ENCODE measurements at places on chromosomes 13 and 19.
A peak's percentile ranks its signal among the peaks of the same experiment; 100 is the strongest.

GRCh38 chr19:2600914-2601870 is 101.3 kb downstream of the GNG7 start:
- no peak for DNase-seq

DNA sequence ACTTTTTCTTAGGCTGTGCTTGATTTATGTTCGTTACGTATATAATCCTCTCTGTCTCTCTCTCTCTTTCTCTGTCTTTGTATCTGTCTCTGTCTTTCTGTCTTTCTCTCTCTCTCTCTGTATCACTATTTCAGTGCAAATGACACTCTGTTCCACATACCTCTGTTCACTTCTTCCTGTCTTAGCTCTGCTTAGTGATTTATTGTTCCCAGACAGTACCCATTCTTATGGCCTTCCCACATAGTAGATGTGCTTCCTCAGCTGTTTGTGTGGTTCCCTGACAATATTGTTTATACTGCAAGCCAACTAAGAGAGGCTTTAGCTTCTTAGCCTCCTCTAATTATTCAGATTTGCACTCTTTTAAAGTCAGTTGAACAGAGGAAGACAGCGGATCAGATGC is 1244.2 kb downstream of the DIAPH3 start:
- no peak for DNase-seq

DNA sequence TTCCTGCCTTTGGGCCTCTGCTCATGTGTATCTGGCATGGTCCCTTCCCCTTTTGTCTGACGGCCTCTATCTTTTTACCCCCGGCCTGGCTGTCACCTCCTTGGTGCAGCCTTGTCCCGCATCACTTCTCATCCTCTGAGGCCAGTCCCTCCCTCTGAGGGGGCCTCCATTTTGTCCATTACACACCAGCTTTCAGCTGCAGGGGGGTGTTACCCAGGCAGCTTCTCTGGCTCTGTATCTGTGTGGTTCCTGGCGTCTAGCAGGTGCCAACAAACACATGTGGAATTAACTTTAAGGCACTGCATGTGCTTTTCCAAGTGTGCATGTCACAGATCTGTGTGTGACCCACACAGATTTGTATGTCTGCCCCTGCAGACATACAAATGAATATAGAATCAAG is 52.4 kb downstream of the LYL1 start:
- DNase-seq = no peak

GRCh38 chr19:54558339-54558738 is 15.3 kb upstream of the LILRA2 start:
- no peak for DNase-seq

DNA sequence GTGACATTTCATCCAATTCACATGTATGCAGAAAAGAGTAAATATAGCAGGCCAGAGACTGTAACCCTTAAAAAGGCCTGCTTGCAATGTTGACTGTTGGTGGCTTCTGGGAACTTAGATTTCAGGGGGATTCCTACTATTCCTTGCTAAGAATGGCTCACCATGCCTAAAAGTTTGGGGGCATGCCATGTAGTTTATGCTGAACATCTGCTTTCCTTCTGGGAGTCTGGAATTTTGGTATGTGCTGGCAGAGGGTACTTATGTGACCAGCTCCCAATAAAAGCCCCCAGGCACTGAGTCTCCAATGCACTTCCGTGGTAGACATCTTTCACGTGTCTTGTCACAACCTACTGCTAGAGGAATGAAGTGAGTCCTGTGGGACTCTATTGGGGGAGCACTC is 88.4 kb upstream of the PCDH8 start:
- no peak for DNase-seq

DNA sequence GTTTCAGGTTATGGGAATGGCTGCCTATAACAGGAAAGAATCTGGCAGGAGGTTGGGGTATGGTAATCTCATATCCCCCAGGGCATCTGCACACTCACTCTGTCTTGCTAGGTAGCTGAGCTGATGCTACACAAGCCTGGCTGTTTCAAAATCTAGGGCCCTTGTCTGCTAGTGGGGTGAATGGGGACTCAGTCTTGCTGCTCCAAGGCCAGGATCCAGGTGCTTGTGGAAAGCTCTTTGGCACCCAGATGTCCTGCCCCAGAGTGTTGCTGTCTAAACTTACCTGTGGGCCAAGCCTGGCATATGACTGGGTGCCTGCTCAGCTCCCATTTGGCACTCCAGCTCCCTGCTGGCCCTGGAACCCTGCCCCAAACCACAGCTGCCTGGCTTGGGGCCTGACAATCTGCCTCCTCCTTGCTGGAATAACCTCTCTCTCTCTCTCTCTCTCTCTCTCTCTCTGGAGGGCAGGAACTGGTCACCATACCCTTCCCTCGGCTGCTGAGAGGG is 158.1 kb upstream of the TSC22D1 start:
- DNase-seq = peak; percentile 25

GRCh38 chr19:50478901-50479715 is 2.5 kb upstream of the GARIN5A start:
- peak; percentile 21 for DNase-seq

- DNase-seq = no peak
Observed at GRCh38 chr19:1066251-1066747, 668 bp upstream of the ARHGAP45 start.

- DNase-seq = peak; percentile 44
Observed at GRCh38 chr13:26872525-26873385, 112.2 kb upstream of the GPR12 start.

DNA sequence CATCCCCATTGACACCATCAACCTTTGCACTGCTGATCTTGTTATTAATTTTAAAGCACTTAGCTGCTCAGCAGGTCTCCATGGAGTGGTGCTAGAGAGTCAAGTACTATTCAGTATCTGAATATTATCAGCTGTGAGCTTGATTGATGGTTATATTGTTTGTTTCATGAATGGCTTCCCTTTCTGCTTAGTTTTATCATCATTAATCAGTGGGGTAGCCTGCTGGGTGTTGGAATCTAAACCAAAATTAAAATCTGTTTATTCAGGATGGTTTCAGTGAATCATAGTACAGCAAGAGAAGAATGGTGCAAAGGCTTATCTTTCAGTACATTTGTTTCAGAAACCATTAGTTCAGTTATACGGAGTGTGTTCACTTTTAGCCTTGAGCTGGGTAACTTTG is 42.5 kb upstream of the SCEL start:
- peak; percentile 57 for DNase-seq

- DNase-seq = no peak
Observed at GRCh38 chr13:27403727-27404385, 20.6 kb upstream of the GTF3A start.

GRCh38 chr19:14814982-14815652 is 19.9 kb downstream of the OR7A5 start:
- no peak for DNase-seq

- no peak for DNase-seq
Observed at GRCh38 chr13:59340581-59340980, 823.1 kb downstream of the DIAPH3 start.

DNA sequence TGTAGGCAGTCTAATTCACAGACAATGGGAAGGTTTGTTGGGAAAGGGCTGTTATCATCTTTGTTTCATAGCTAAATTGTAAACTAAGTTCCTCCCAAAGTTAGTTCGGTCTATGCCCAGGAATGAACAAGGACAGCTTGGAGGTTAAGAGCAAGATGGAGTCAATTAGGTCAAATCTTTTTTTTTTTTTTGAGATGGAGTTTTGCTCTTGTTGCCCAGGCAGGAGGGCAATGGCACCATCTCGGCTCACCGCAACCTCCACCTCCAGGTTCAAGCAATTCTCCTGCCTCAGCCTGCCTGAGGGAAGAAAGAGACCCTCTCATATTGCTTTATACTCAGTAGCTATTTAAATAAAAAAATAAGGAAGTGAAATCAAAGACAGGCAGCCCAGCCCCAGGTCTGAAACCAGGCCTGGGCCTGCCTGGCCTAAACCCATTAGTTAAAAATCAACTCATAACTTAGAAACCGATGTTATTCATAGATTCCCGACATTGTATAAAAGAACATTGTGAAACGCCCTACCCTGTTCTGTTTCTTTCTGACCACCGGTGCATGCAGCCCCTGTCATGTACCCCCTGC is 297.4 kb upstream of the SGCG start:
- no peak for DNase-seq

DNA sequence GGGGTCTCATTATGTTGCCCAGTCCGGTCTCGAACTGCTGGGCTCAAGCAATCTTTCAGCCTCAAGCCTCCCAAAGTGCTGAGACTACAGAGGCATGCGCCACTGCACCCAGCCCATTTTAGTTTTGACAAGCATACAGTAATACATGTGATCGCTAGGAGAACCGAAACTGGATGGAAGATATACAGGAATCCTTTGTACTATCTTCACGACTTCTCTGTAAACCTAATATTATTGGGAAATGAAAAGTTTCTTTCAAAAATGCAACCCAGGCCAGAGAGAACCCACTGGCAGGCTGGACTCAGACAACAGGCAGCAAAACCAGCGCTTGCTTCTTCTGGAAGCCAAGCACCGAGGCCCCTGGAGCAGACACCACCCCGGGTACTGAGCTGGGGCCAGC is 9.4 kb downstream of the C19orf12 start:
- no peak for DNase-seq

GRCh38 chr19:58123354-58123753 is 25.3 kb upstream of the ZSCAN18 start:
- DNase-seq = peak; percentile 7

GRCh38 chr13:77329133-77329910 is 2.4 kb upstream of the MYCBP2 start:
- DNase-seq = peak; percentile 98

- no peak for DNase-seq
Observed at GRCh38 chr19:30692879-30693503, 320.8 kb downstream of the ZNF536 start.

DNA sequence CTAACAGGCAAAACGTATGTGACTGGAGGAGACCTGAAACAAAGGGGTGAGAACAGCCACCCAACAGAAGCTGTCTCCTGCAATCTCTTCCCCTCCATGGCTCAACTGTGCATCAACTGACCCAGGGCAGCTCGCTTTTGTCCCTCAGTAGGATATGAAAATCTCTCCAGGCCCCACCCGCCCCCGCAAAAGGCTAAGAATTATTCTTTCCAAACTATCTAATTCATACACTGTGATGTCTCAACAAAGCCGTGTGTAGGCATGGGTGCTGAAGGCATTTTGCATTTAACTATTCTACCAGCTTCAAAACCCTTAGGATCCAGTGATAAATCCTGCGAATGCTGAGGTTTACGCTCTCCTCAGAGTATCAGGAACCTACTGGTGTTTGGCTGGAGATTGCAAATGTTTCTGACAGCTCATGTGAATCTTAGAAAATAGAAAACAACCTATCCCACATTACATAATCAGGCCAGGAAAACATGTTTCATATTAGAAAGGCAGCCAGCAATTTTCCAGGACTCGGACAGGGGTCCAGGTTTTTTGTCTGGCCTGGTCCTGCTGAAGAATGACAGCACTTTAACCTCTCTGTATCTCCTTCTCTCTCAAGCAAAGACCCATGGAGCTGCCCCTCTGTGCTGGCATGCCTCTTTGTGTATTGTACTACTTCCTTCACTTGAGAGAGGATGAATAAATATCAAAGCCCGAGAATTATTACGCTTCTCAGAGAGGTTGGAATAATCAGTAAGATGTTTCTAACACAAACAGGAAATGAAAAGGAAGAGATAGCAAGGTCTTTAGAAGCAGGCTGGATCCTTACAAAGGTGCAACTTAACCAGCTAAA is 17.3 kb downstream of the DHRS12 start:
- no peak for DNase-seq

DNA sequence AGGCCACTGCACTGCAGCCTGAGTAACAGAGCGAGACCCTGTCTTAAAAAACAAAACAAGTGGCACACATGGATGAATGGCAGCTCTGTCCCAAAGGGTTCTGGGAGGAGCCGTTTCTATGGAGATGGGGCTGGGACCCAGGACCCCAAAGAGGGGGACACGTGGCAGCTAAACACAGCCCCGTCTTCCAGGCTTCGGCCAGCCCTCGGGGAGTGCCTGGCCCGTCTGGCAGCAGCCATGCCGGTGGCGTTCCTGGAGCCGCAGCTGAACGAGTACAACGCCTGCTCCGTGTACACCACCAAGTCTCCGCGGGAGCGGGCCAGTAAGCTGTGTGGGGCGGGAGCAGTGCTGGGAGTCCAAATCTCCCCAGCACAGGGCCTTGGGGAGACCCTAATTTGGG is 82.4 kb downstream of the RYR1 start:
- DNase-seq = no peak

- peak; percentile 36 for DNase-seq
Observed at GRCh38 chr13:50156561-50157127, 141.4 kb downstream of the KCNRG start.

GRCh38 chr19:17125728-17126677 is 50.4 kb downstream of the MYO9B start:
- peak; percentile 62 for DNase-seq

- no peak for DNase-seq
Observed at GRCh38 chr19:41421314-41421713, 5.9 kb downstream of the B3GNT8 start.

- DNase-seq = peak; percentile 75
Observed at GRCh38 chr13:40272776-40273139, 393.7 kb downstream of the FOXO1 start.

- peak; percentile 20 for DNase-seq
Observed at GRCh38 chr19:10766671-10767201, 48.9 kb downstream of the DNM2 start.

- DNase-seq = no peak
Observed at GRCh38 chr13:43545317-43545874, 241.4 kb downstream of the ENOX1 start.

GRCh38 chr19:30570194-30570593 is 198.0 kb downstream of the ZNF536 start:
- DNase-seq = no peak

DNA sequence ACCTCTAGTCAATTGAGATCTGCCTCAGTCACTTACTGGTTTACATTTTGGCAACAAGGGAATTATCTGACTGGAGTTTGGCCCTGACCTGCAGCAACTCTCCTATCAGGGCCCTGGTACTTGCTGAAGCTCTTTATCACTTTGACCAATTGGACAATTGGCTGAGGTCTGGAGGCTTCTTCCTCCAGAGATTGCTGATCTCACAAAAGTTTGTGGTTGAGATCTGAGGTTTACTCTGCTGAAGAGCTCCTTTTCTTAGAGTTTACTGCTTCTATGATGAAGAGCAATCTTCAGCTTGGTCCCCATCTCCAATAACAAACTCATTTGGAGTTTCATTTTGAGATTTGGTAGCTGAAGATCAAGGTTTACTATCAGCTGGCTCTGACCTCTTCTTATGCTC is 276.9 kb upstream of the SGCG start:
- DNase-seq = no peak

GRCh38 chr13:83065108-83065507 is 817.2 kb downstream of the SLITRK1 start:
- peak; percentile 88 for DNase-seq

DNA sequence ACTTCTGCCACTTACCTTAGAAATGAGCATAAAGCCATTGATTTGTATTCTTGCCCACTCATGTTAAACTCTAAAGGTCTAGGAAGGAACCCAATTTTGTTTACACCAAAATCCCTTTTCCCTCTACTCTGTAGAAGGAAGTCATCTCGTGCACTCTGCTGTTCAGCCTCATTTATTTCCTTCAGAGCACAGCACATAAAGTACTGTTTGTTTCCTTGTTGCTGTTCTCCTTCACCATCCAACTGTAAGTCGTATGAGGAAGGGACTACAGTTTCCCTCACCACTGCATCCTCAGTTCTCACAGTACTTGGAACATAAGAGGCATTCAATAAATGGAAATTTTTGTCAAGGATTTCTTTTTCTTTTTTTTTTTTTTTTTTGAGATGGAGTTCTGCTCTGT is 24.6 kb downstream of the CDADC1 start:
- DNase-seq = no peak

Measured in iris pigment epithelial cell (primary cell).